ENCODE measurements at places on chromosomes 1 and 21. TPM values are rescaled to one million over a fixed set of nuclear protein-coding genes. Genes with fewer than 3 reads are reported as not detected.
A peak's percentile ranks its signal among the peaks of the same experiment; 100 is the strongest.

DNA sequence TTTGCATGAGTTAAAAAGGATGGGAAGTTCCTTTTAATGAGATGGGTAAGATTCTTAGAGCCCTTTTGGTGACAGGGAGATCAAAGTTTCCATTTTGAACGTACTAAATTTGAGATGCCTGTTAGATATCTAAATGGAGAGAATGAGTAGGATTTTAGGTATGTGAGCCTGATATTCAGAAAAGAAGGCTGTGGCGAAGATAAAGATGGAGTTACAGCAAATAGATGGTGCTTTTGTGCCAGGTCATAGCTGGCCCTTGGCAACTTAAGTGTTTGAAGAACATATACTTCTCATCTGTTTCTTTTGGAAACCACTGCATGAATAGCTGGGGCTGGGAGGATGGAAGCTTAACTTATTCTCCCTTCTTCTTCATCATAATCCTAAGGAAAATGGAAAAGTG is 282.5 kb downstream of the PTBP2 start:
- no peak for DNase-seq

DNA sequence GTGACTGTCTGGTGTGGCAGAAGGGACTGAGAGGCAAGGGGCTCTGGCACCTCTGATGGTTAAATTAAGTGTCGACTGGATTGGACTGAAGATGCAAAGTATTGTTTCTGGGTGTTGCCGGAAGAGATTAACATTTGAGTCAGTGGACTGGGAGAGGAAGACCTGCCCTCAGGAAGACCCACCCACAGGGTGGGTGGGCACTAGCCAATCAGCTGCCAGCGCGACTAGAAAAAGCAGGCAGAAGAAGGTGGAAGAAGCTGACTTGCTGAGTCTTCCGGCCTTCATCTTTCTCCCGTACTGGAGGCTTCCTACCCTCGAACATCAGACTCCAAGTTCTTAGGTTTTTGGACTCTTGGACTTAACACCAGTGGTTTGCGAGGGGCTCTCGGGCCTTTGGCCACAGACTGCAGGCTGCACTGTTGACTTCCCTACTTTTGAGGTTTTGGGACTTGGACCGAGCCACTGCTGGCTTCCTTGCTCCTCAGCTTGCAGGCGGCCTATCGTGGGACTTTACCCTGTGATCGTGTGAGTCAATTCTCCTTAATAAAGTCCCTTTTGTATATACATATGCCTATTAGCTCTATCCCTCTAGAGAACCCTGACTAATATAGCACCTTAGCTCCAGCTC is 79.6 kb downstream of the KAZN start:
- DNase-seq = no peak

DNA sequence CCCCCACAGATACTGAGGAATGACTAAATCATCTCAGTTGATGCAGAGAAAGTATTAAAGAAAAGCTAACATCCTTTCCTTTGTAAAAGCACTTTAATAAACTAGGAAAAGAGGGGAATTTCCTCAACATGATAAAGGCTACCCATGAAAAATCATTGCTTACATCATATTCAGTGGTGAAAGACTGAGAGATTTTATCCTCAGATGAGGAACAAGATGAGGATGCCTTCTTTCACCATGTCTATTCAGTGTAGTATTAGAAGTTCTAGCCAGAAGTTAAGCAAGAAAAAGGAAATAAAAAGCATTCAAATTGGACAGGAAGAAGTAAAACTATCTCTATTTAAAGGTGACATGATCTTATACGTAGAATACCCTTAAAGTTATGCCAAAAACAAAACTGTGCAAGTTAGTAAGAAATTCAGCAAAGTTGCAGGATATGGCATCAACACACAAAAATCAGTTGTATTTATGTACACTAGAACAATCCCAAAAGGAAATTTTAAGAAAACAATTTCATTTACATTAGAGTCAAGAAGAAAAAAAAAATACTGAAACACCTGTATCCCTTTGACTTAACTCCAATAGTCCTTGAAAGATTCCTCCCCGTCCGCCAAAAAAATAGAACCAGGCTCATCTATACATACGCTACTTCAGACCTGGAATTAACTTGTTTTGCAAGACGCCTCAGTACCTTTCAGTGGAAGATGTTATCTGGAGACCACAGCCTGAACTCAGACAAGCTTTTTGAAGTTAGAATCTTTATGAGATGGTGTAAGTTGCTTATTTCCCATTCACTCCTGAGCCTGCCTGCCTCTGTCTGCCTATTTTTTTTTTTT is 17.5 kb downstream of the ZMYM4 start:
- no peak for DNase-seq

- DNase-seq = no peak
Measured at GRCh38 chr1:202831906-202832305, 21.2 kb downstream of the PCAT6 start.

DNA sequence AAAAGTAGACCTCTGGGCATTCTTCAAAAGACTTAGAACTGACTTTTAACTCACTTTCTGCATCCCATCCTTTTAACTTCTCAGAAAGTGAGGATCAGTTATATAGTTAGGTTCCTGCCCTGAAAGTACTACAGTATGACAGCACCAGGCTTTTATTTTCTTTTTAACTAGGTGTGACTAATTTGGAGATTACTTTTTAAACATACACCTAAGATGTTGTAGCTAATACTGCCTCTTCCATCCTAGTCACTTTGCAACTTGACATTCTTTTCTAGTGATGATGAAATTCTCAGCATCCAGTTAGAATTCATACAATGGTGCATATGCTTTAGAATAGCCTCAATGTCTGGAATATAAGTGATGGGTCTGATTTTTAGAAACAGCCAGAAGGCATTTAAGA is 24.6 kb downstream of the RUNX1 start:
- DNase-seq = no peak

GRCh38 chr1:245475961-245476516 is 321.3 kb downstream of the KIF26B start:
- DNase-seq = no peak

CA6 gene
- total RNA-seq = not detected

GRCh38 chr1:45583666-45584350 is at the start of gene NASP:
TSS of gene NASP (plus strand) at chr1:45584041. CDS start at chr1:45584147, 106 bp downstream.
- peak; percentile 95 for DNase-seq

MMEL1 gene
- total RNA-seq = 0.48 TPM

DNA sequence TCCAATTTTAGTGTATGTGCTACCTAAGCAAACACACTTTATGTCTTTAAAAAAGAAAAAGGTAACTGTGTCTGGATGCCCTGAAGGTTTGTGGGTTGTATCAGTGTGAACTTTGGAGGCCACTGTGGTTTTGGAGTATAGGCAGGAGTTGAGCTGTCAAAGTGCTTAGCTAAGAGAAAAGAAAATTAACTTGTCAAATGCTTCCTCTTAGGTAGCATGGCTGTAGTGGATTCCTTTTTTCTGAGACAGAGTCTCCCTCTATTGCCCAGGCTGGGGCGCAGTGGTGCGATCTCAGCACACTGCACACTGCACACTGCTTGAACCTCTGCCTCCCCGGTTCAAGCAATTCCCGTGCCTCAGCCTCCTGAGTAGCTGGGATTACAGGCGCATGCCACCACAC is 11.2 kb upstream of the SLC41A1 start:
- DNase-seq = no peak

GRCh38 chr1:17118268-17118667 is 983 bp downstream of the PADI2 start:
- DNase-seq = no peak

DNA sequence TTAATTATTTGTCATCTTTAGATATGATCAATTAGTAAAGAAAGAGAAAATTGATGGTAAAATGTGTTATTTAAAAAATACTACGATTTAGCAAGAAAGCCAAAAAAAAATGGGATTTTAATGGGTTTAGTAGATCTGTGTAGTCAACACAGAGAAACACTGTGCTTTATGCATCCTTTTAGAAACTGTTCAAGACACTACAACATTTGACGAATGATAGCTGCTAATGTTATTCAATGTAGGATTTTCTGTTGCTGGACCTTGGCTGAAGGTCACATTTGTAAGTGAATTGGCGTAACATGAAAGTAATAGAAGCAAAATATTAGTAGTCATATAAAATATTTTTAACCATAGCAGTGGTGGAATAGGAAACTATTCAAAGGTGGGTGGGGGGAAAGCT is 1293.9 kb downstream of the NCAM2 start:
- DNase-seq = no peak

- no peak for DNase-seq
Measured at GRCh38 chr21:31476263-31477022, 132.4 kb upstream of the TIAM1 start.

RAB7B gene
- 1.2 TPM for total RNA-seq

CRP gene
- total RNA-seq = not detected

COL18A1 gene
- total RNA-seq = 44.2 TPM

GRCh38 chr1:93394514-93394913 is 48.8 kb downstream of the DR1 start:
- no peak for DNase-seq

DNA sequence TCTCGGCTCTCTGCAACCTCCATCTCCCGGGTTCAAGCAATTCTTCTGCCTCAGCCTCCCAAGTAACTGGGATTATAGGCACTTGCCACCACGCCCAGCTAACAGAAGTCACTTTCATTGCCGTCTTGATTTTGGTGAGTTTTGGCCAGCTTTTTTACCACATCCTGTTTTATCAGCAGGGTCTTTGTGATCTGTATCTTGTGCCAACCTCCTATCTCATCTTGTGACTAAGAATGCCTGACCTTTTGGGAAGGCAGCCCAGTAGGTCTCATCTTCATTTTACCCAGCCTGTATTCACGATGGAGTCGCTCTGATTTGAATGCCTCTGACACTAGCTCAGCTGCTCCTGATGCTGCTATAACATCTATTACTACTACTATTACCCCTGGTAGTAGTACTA is 46.8 kb upstream of the BARHL2 start:
- no peak for DNase-seq

Data from Right ventricle myocardium superior (tissue), 1 donor.